Uterus (tissue), 4 donors: ENCODE measurements at places on chromosomes 6 and 20.

DNA sequence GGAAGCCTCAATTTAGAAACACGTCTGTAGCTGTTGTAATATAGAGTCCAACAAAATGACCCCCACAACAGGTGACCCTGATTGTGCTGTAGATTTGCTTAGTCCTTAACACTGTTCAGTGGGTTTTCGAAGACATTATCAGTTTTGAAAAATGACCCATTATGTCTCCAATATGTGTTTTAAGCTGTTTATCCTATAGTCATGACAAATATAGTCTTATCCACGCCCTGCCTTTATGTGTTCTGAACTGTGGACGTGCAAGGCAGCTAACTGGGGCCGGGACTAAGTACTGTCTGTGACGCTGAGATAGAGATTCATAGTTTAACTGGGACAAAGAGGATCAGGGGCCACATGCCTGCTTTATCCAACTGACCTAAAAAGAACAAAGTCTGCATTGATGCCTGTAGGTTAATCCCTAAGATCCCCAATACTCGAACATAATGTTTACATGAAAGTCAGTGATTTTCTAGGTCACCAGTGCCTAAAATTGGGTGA is 192.4 kb downstream of the CD83 start:
- DNase-seq: no peak

GRCh38 chr6:122853259-122853995 is 64.4 kb downstream of the SMPDL3A start:
- DNase-seq: no peak

DNA sequence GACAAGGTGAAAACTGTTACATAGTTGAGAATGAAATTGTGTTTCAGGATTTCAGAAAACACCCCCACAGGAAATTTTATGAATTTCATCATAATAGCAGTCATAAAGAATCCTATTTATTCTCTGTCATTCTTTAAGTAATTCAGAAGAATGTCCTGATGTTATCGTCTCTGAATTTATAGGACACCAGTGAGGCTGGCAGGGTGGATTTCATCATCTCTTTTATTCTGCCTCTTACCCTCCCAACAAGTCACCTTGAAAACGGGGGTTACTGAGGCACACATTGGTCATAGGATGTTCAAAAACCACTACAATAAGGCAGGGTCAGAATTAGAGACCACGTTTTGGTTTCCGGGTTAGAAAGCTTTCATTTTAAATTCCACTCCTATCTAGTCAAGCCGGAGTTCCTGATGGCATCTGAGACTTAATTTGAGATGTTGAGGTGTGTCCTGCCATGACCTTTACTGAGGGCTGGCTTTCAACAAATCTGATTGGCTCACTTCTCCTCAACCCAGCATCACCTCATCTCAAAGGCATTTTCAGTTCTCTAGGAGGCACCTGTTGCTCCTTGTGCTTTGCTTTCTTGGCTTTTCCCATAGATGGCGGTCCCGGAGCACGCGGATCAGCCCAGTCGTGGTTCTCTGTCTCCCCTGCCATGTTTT is 230.6 kb upstream of the SUPT3H start:
- no peak for DNase-seq

GRCh38 chr6:9140172-9140571 is 704.8 kb upstream of the SLC35B3 start:
- no peak for DNase-seq

DNA sequence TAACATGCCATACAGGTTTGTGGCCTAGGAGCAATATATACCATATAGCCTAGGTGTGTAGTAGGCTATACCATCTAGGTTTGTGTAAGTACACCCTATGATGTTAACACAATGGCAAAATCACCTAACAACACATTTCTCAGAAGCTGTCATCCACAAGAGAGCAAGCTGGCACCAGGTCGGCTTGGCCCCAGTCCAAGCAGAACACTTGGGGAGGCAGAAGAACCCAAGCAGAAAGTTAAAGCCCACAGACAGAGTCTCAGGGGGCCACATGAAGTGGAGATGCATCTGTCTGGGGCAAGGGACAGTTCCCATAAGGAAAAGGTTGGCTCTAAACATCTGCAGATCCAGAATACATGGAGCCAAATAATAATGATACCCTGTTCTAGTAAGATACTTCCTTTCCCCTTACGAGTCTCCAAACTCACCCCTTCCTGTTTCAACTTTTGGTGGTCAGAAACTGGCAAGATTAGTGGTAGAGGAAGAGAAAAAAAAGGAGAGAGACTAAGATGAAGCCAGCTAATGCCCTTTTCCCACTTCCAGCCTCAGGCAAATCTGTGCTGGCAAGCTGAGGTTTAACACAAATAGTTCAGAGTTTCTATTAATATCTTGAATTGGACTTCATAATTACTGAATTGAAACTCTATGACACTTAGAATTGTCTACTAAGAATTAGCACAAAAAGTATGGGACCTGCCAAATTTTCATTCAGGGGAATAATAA is 29.5 kb downstream of the TCF21 start:
- DNase-seq: no peak

GRCh38 chr6:157867155-157867559 is 44.1 kb downstream of the SNX9 start:
- DNase-seq: no peak

DNA sequence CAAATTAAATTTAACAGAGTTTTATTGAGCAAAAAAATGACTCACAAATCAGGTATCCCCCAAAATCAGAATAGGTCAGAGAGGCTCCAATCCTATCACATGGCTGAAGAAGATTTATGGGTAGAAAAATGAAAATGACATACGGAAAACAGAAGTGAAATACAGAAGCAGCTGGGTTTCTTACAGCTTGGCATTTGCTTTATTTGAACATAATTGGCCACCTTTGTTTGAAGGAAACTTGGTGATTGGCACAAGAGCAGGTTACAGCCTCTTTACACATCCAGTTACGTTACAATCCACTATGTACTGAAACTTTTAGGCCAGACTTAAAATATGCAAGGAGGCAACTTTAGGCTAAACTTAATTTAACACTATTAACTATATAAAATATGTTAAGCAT is 11.7 kb upstream of the TREM2 start:
- DNase-seq: no peak

- no peak for DNase-seq
Measured at GRCh38 chr6:63140692-63141318, 70.5 kb upstream of the FKBP1C start.

DNA sequence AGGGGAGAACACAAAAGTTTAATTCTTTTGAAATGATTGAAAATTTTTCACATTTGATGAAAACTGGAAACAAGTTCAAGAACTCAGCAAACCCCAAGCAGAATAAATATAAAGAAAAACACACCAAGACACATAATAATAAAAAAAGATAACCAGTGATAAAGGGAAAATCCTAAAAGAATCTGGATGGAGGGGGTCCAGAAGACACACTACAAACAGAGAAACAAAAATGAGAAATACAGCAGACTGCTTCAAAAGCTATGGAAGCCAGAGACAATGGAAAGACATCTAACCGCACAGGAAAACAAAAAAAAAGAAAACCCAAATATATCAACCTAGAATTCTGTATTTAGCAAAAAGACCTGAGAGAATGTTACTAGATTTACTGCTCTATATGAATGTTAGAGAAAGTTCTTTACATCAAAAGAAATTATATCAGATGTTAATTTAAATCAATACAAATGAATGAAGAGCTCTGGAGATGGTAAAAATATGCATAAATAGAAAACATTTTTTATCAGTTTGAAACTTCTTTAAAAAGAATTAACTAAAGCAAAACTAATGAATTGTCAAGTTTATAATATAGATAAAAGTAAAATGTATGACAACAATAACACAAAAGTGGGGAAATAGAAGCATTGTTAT is 310.7 kb upstream of the PREP start:
- DNase-seq: no peak

DNA sequence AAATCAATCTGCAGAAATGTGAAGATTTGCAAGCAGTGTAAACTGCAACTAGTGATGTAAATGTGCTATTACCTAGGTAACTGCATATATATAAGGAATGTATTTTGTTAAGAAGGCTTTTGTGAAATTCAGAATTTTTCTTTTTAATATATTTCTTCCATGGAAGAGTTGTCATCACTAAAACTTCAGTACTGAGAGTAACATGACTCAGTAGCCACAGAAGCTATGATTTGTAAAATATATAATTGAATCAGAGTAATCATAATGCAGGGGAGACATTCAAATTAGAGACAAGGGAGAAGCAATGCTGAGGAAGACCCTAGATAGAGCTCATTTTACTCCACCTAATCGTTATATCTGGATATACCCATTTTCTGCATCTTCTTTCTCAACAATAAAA is 141.7 kb downstream of the ADGRG6 start:
- no peak for DNase-seq

DNA sequence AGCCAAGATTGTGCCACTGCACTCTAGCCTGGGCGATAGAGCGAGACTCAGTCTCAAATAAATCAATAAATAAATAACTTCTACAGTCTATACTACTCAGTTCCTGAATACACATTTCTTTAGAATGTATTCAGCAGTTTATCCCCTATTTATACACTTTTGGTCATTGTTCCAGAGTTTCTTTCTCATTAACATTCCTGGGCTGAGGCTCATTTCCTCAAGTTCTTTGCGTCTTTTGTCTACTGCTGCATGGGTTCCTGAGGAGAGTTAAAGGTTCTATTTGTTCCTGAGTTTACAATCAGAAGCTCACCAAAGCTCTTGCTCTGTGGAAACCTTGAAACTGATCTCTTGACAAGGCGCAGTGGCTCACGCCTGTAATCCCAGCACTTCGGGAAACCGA is 37.7 kb upstream of the SASH1 start:
- DNase-seq: no peak

DNA sequence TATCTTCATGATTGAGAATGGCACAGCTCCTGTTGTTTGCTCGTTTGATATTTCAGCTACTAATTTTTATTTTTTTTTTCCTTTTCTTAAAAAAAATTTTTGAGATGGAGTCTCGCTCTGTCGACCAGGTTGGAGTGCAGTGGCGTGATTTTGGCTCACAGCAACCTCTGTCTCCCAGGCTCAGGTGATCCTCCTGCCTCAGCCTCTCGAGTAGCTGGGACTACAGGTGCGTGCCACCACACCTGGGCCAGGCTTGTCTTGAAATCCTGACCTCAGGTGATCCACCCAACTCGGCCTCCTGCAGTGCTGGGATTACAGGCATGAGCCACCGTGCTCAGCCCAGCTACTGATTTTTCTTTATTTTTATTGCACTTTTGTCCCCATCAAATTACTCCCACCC is 150.2 kb upstream of the SIM1 start:
- no peak for DNase-seq

DNA sequence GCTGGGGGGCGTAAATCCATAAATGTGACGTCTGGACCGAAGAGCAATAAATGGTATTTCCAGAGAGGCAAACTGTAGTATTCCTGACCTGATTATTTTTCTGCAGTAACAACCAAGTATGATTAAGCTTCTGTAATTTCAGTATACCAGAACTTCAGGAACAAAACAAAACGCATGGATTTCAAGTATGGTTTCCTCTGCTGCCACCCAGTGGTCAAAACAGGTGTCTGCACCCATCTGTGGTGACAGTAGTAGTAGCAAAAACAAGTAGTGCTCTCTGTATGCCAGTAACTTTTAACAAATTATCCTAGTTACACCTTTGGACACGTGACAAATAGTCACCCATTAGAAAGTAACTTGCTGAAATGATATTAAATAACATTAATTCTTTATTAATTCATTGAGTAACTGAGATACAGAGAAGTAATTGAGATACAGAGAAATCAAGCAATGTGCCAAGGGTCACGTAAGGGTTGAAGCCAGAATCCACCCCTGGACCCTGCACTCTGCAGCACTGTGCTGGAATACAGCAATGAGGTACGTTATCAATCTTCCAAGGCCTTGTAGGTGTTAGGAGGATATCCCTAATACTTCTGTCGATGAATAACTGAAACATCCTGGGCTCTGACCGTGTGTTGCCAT is 7.9 kb downstream of the CALHM4 start:
- peak; percentile 82 for DNase-seq

GRCh38 chr6:89984926-89985750 is 90.9 kb downstream of the GJA10 start:
- no peak for DNase-seq

DNA sequence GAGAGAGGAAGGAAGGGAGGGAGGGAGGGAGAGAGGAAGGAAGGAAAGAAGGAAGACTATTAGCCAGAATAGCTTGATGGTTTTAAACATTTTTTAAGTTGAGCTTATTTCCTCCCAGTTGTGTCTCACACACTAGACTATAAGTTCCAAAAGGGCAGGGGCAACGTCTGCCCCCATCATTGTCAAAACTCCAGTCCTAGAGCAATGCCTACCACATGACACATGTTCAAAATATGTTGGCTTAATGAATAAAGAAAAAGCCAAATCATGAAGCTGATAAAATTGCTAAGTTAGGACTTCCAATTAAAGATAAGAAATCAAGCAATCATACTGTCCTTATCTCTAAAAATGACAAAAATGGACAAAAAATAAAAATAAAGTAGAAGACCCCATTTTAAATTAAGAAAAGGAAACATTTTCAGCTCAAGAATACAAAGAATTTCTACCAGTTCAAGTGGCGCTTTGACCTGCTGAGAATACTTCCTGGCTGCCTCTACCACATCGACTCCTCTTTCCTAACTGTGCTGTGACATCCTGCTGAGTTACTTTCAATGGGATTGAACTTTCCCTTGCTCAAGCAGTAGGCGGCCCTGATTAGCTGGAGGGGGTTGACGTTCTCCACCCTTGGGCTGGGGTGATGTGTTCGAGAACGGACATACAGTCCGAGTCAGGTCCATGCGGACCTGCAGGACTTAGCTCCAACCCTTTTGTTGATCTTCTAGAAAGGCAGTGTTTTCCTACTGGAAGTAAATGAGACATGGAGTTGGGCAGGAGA is 283.9 kb upstream of the FOXQ1 start:
- no peak for DNase-seq

DNA sequence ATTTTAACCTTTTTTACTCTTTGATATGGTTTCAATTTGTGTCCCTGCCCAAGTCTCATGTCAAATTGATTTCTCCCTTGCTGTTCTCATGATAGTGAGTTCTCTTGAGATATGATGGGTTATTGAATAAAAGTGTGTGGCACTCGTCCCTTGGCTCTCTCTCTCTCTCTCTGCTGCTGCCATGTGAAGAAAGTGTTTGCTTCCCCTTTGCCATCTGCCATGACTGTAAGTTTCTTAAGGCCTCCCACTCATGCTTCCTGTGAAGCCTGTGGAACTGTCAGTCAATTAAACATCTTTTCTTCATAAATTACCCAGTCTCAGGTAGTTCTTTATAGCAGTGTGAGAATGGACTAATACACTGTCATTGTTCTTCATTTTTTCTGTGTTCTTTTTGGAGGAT is 48.5 kb downstream of the LIN28B start:
- no peak for DNase-seq

DNA sequence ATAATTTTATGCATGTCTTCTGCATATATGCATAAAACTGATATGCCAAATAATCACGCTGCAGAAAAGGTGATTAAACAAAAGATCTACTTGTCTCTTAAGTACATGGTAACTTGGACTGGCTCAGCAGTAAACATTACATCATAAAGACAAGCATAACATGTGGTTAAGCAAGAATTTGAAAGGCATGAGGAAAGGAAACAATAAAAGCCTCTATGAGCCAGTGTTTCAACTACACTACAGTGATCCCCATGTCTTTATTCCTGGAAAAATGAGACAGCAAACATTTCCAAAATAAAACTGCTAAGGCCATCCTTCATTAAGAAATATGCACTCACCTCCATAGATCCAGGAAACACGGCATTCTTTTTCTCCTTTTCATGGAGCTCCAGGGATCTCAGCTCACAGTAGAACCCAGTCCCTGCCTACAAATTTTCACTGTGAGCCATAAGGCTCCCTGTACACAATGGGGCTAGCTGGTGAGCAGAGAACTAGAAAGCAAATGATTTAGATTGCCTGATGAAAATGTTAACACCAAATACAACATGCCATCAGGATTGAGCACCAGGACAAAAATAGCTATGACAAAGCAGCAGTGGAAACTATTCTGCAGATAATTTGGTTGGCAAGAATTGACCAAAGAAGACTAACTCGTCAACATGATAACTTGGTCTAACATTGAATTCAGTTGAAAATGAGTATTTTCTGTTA is 156.1 kb downstream of the COL21A1 start:
- no peak for DNase-seq
